CD4-positive, alpha-beta T cell treated with Interferon gamma for 1 hour (primary cell): ENCODE measurements at places on chromosomes 1 and 21.

- DNase-seq: peak; percentile 39
These were observed 63.4 kb downstream of the KCNAB2 start for GRCh38 chr1:6108937-6109614.

GRCh38 chr1:101310506-101310905, 73.7 kb downstream of the S1PR1 start:
- DNase-seq: no peak

- DNase-seq: no peak
These were observed 154.0 kb downstream of the PSMG1 start for GRCh38 chr21:39029086-39029755.

- no peak for DNase-seq
These were observed 79.4 kb downstream of the RPE65 start for GRCh38 chr1:68370101-68370915.

GRCh38 chr1:110259770-110260169, 49.7 kb downstream of the KCNC4 start:
- DNase-seq: no peak

- DNase-seq: no peak
These were observed 37.6 kb downstream of the TFF3 start for GRCh38 chr21:42277593-42277992.

GRCh38 chr1:117662667-117663066, 56.8 kb downstream of the TENT5C start:
- no peak for DNase-seq

DNA sequence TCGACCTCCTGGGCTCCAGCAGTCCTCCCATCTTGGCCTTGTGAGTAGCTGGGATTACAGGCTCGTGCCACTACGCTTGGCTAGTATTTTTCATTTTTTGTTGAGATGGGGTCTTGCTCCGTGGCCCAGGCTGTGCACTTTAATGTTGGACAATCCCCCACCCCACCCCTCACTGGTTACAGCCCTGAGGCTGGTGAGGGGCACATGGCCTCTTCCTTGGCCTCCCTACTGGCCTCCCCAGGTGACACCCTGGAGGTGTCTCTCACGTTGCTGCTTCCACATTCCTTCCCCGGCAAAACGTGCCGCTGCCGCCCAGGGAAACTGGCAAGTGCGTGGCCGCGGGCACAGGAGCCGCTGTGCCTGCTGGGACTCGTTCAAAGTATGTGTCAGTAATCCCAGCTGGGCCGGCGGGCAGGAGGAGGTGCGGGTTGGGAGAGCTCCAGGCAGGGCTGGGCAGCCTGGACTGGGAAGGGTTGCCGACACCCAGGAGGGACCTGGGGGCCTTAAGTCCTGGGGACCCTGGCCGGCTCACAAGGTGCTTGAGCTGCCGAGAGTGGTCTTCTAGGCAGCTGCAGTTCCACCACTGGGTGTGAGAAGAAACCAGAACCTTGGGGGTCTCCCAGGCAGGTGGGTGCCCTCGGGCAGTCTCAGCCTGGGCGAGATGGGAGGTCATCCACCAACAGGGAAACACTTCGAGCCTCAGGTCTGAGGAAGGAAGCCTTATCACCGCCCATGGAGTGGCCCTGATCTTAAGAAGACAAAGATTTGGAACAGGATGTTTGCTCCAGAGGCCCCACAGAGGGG, 6.5 kb downstream of the WNT3A start:
- no peak for DNase-seq

DNA sequence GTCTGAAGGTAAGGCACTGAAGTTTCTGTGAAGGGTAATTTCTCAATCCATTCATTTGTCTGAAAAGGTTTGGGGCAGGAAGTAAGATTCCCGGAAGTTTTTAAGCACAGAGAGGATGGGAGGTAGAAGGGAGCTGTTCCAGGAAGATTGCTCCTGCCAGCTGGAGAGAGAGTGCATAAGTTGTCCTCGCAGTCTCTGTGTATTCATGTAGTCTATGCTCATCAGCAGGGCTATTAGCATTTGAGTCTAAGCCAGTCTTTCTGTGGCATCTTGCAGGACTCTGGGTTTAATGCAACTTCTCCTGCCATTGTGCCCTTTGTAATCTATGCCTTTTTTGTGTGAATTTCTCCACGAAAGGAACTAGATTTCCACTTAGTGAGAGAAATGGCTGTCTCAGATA, 140.8 kb upstream of the FGGY start:
- DNase-seq: no peak

DNA sequence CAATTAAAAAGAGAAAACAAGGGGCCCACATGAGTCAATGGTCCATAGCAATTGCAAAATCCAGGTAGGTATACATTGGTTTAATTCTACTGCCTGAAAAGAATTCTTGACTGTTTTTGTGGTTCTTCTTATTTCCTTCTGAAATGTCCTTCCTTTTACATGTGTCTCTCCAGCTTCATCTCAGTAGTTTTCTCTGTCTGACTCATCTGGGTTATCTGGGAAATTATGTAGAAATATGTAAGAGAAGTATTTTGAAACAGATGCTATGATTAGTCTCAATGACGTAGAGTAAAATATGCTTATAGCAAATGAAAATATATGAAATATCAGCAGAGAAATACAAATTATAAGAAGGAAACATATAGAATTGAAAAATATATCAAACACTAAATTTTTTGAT, 953.2 kb downstream of the BRINP3 start:
- DNase-seq: no peak

DNA sequence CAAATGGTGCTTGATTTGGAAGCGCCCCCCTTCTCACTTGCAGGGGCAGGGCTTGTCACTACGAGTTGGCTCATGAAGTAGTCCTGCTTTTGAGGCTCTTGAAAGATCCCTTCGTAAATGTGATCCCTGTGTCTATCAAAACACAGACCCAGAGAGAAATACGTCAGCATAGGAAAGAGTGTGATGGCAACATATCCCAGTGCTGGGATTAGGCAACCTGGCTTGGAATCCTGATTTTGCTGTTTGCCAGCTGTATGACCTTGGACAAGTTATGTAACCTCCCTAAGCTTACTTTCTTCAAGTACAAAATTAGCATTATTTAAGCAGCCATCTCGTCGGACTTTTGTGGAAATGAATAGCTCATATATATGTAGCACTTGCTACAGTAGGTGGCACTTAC, 228.4 kb downstream of the ATG4C start:
- no peak for DNase-seq

- no peak for DNase-seq
These were observed 534.4 kb upstream of the PKN2 start for GRCh38 chr1:88149686-88150085.

DNA sequence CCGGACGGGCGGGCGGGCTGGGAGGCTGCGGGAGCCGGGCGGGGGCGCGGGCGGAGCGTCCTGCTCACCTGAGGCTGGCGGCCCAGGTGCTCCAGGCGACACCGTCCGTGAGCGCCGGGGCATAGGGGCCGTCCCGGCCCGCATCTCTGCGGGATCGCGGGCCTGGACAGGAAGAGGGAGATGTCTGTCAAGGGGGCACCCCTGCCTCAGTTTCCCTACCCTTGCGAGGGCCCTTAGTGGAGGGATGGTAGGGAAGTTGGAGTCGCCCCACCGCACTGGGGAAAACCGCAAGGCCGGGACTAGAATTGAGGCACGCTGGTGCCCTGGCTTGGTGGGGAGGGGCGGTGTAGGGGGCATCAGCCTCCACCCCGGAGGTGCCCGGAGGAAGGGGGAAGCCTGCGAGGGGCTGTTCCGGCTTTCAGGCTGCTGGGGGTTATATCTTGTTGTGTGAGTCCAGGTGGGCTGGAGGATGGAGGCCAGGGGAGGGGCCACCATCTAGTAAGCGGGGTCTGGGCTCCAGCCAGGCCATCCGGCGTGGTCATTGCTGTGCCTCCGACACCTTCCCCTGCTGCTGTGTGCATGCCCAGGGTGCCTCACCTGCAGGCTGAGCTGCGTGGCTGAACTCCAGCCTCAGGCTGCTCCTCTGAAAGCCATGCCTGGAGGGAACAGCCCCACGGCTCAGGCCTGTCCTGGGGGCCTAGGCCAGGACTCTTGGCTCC, 580 bp downstream of the VWA1 start:
- no peak for DNase-seq

DNA sequence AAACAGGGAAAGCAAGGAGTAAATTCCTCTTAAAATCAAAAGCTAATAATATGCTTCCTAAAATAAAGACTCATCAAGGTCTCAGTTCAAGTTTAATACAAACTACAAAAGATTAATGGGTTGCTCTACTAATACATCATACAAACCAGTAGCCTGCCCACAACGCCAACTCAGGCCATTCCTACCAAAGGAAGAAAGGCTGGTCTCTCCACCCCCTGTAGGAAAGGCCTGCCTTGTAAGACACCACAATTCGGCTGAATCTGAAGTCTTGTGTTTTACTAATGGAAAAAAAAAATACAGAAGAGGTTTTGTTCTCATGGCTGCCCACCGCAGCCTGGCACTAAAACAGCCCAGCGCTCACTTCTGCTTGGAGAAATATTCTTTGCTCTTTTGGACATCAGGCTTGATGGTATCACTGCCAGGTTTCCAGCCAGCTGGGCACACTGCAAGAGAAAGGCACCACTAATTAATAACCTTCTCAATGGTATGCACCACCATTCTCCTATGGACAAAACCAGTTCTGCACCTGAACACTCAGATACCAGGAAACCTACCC, 10.6 kb downstream of the PRDX1 start:
- DNase-seq: no peak

DNA sequence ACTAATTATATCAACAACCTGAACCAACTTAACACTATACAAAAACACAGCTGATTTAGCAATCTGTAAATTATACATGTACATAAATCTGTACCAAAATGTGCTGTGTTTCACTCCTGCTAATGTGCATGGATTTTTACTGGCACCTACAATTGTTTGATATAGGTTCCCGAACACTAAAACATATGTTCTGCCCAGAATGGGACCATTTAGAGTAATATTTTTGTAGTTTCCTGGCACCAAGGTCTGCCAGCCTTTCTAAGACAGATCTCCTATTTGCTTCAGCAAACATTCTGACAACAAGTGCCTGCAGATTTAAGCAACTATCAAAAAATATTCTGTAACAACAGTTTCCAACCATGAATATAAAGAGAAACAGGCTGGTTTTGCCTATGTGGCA, 4.2 kb downstream of the KCNH1 start:
- no peak for DNase-seq

DNA sequence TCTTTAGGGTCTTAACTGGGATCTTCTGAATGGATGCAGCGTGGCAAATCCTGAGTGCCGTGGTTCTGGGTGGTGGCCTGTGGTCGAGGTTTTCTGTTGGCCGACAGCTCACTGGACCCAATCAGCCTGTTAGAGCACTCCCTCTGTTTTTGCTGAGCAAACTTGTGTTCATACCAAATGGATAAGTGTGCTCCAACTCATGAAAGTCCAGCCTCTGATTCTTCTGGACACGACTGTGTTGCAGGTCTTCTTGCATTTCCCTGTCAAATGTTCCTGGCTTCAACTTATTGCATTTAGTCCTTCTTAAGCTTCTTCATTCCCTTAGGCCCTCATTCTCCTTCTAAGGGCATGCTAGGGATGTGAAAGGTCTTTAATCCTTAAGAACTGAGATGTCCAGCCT, 63.7 kb downstream of the AJAP1 start:
- no peak for DNase-seq

DNA sequence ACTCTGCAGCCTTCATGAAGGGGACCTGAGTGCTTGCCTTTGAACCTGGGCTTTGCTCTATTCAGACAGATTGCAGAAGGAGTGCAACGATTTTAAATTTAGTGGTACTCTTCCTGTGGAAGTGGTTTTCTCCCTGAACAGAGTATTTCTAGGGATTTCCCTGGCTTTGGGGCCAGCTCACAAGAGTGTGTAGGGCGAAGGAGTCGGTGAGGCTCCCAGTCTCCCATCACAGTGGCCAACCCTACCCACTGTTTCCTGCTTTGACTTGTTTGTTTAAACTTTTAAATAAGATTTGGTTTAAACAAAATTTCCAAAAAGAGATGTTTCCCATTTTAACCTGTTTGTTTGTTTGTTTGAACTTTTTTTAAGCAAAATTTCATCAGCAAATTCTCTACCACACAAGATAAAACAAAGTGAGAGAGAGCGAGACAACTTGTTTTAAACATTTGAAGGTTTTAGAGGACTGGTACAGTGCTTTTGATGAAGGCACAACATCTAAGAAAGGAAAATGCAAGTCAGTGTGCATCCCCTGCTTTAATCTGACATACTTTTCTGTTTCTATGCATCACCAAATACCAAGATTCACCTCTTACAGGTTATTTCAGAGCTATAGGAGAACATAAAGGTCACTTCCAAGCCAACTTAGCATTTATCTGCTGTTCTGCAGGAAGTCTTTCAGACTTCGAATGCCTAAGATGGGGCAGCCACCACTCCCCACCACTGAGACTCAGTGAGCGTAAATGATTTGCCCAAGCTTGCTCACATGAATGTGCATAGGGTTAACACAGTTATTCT, 6.6 kb downstream of the SELP start:
- DNase-seq: no peak

- no peak for DNase-seq
These were observed 517 bp downstream of the LRIG2 start for GRCh38 chr1:113073479-113073950.

- DNase-seq: no peak
These were observed 143.3 kb downstream of the CTH start for GRCh38 chr1:70554341-70554740.

- no peak for DNase-seq
These were observed 23.8 kb downstream of the KCNA2 start for GRCh38 chr1:110582378-110582777.

GRCh38 chr1:92461364-92462097, 25.2 kb downstream of the GFI1 start:
- DNase-seq: no peak

GRCh38 chr1:153231785-153232184, 14.4 kb downstream of the PRR9 start:
- DNase-seq: no peak

GRCh38 chr1:54301497-54301896, 101.5 kb downstream of the MRPL37 start:
- no peak for DNase-seq

- no peak for DNase-seq
These were observed 16.9 kb downstream of the CTH start for GRCh38 chr1:70427976-70428375.

GRCh38 chr1:71294178-71294577, 213.3 kb upstream of the ZRANB2 start:
- no peak for DNase-seq

- peak; percentile 39 for DNase-seq
These were observed 138.1 kb upstream of the HMCN1 start for GRCh38 chr1:185595835-185596667.

- no peak for DNase-seq
These were observed 159.5 kb upstream of the KAZN start for GRCh38 chr1:14439015-14439414.
